Daoy (cell line): ENCODE measurements at places on chromosomes 4 and X.

DNA sequence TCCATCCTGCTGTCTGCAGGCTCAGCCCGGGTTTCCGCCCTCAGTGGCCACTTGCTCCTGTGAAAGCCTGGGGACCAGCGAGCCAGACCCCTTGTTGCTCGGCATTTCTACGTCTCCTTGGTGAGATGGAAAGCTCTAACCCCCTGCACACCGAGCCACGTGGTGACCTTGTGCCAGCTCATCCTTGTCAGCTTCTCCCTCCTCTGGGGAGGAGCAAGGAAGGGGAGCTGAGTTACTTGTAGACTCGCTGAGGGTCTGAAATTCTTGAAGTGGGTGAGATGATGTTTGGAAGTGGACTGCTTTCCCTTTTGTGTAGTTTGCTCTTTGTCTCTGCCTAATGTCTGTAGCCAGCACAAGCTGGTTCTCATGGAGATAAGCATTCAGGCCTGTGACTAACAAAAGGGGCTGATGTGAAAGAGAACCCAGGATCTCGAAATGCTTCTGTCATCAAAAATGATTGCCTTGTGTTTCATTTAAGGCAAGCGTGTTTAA, 29.3 kb downstream of the RGS12 start:
- no peak for DNase-seq

DNA sequence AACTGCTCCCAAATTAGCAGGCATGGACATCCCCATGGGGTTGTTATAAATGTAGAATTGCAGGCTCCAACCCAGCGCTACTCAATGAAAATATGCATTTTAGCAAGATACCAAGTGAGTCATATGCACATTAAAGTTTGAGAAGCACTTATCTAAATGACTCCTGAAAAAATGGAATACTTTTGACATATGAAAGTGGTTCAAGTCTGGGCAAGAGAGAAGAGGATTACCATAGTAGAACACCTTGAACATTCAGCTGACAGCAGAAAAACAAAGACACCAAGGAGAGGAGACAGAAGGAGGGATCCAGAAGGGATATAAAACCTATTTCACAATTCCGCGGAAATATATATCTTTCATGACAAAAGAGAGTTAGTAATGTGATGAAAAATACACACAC, 63.2 kb upstream of the CT83 start:
- no peak for DNase-seq

DNA sequence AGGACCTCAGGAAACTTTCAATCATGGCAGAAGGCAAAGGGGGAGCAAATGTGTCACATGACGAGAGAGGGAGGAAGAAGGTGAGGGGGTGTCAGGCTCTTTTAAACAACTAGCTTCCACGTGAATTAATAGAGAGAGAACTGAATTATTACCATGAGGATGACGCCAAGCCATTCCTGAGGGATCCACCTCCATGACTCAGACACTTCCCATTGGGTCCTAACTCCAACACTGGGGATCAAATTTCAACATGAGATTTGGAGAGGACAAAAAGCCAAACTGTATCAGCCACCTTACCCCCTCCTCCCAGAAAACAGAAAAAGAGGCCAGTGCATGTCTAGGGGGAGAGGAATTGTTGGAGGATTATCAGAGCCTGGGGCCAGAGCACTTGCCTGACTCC, 40.4 kb upstream of the LAS1L start:
- no peak for DNase-seq

GRCh38 chr4:94882756-94883155, 125.0 kb downstream of the BMPR1B start:
- no peak for DNase-seq

GRCh38 chrX:103098488-103098887, 5.5 kb upstream of the NXF3 start:
- no peak for DNase-seq

DNA sequence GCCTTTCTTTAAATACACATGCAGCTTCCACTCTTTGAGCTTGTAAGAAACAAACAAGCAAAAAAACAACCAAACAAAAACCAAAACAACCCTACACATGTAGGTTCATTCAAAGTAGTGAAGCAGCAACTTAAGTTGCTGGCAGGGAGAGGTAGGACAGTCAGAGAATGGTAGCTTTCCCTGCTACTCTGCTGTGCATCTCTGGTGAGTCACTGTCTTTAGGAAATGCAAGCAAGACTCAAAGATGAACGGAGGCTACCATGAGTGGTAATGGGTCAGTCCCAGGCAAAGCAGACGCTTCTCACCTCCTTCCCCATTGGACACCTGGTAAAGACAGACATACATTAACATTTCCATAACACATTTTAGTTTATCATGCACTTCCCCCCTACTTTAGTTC, 43.2 kb downstream of the PGRMC2 start:
- DNase-seq: no peak

DNA sequence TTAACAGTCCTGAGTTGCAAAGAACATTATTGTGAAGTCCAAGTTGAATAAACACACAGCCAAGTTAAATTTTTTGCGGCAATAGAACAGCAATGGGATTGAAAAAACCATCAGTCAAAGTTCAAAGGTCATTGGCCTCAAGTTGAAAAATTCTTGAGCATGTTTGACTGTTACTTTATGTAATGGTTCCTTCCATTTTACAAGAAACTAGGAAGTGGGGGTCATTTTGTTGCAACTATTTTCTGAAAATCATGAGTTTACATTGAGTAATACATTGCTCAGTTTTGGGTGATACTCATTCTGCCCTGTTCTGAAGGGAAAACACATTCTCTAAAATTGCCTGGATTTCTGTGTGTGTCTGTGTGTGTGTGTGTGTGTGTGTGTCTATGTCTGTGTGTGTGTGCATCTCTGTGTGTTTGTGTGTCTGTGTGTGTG, 5.2 kb upstream of the IRF2 start:
- DNase-seq: no peak

DNA sequence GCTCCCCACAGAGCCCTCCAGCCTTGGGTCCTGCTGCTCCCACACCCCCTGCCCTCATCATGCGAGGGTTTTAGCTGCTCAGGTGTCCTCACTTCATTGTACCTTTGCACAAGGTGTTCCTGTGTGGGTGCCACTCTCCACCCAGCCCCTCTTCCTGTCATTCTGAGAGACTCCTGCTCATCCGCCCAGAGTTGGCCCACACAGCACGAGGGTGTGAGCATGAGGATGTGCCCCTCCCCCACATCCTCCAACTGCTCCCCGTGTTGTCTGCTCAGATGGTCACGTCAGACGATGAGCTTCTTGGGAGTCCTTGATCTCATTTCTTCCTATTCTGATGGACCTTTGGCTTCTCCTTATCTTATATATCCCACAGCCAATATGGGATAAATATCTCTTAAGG, 53.2 kb downstream of the HTT-AS start:
- no peak for DNase-seq

GRCh38 chr4:151649479-151649878, 111.3 kb downstream of the GATB start:
- peak; percentile 11 for DNase-seq

- DNase-seq: no peak
Observed at GRCh38 chr4:165201806-165202205, 5.6 kb upstream of the KLHL2 start.

DNA sequence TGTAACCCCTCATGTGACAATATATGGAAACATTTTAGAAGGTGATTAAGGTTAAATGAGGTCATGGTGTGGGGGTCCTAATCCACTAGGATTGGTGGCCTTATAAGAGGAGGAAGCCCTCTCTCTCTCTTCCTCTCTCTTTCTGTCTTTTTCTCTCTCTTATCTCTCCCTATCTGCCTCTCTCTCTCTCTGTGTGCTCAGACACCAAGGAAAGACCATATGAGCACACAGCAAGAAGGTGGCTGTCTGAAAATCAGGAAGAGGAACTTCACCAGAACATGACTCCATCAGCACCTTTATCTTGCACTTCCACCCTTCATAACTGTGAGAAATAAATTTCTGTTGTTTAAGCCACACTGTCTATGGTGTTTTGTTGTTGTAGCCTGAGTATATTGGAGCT, 1472.2 kb downstream of the PCDH7 start:
- no peak for DNase-seq

GRCh38 chrX:9341291-9342201, 123.3 kb upstream of the TBL1X start:
- DNase-seq: peak; percentile 35

DNA sequence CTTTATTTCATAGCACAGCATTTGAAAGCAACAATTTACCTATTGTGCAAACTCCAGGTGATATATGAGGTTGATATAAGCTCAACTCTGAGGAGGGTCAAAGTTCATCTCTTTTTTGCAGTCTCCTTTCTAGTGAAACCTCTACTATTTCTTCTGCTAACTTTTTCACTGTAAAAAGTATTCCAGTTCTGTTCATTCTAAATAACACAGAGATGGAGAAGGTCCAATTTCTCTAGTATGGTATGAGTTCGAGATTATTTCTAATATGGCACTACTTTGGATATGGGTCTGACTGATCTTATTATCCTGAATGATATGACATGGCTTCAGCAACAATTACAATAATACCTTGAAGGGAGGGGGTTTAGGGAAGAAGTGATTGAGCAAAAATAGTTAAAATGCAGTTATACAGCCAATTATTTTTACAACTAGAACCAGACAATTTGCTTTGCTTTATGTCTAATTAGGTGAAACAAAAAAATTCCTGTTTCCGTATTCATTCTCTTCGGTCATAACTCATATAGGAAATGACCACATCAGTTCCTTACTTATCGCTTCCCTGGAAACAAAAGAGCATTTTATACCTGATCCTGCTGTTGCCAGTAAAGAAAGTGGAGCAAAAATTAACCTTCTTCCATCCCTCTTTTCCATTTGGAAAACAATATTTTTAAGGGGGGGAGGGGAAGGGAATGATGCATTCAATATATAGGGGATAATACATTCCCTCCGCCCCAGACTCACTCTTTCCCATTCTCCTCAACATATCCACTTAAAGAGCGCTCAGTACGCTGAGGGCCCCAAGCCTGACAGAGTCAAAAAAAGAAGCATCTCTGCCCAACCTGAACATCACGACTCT, 1.0 kb downstream of the TBC1D9 start:
- no peak for DNase-seq

GRCh38 chrX:30592831-30593230, 15.3 kb upstream of the TASL start:
- no peak for DNase-seq

- no peak for DNase-seq
Observed at GRCh38 chr4:182325848-182326255, 82.7 kb downstream of the TENM3 start.

GRCh38 chr4:147942729-147943128, 210.8 kb downstream of the ARHGAP10 start:
- DNase-seq: no peak
